ENCODE measurements at places on chromosomes 7 and 10.

DNA sequence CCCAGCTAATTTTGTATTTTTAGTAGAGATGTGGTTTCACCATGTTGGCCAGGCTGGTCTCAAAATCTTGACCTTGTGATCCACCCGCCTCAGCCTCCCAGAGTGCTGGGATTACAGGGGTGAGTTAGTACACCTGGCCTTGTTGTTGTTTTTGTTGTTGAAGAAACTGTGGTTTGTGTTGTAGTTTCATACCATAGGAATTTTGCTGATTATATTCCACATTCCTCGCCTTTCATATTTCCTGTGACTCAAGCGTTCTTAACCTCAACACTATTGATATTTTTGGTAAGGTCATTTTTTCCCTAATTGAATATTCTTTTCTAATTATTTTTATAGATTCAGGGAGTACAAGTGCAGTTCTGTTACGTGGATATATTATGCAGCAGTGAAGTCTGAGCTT lies 16.7 kb downstream of the LIPF start:
- DNase-seq, result no peak

- no peak for DNase-seq
These were observed 196.4 kb downstream of the SDHAF3 start for GRCh38 chr7:97313900-97314299.

GRCh38 chr7:14691034-14691433 lies 211.5 kb downstream of the DGKB start:
- no peak for DNase-seq

GRCh38 chr7:134444961-134445315 lies 14.0 kb downstream of the AKR1B1 start:
- no peak for DNase-seq

DNA sequence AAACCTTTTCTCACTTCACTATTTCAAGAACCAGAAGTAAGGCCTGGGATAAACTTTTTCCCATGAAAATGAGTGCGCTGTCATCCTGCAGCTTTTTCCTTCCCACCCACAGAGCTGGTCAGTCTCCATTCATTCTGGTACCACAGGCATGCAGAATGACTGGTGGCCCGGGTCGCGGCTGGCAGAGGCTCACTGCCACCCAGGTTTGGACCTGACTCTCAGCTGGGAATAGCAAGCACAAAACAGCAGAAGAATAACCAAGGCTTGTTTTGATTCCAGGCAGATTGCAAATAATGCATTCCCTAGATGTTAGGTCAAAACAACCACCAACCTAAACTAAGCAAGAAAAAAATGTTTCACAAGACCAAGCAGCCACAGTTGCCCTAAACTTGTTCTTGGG lies 190.5 kb upstream of the NRP1 start:
- DNase-seq, result no peak

DNA sequence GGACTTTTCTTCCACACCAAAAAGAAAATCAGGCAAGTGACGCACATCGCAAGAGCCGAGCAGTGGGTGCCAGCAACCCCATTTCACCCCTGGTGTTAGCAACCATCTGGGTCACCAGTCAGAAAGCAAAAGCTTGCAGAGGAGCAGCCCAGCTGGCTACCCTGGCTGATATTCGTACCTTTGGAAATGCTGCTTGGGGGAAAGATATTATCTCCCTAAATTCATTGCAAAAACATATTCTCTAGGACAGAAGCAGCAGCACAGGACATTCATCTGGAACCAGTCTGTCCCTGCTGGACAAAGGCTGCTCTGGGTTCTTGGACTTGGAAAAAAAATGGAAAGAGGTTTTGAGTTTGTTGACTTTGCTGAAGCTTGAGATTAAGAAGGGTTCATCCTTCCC lies 45.8 kb downstream of the ERLIN1 start:
- DNase-seq, result no peak

- no peak for DNase-seq
These were observed 75.2 kb downstream of the DNAJB6 start for GRCh38 chr7:157412021-157412443.

DNA sequence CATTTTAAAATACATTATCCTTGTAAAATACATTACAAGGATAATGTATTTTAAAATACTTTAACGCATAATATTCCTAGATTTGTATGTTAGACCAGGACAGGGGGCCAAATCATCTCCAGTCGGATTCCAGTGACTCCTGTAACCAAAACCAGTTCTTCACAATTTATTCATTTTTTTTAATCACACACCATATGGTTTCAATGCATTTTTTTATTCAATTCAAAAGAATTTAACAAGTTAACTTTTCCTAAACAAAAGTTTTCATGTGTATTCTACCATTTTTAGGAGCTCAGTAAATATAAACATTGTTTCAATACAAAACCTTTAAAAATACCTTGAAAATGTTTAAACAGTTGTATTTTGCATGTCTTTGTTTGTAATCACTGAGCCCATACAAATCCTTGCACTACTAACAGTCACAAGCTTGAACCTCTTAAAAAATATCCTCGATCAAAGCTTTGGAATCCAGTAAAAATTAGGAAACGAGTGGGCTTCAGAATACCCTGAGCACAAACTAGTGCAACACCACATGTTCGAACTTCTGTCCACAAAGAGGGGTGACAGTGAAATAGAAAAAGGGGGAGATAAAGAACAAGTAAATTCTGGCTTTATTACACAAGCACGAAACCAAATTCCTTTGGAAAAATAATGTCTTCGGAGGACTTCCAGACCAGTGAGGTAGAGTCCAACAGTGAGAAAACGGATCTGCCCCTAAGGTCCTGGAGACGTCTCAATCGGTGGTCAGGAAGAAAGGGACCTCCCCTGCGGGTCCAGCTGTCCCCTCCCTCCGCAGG lies 1.6 kb downstream of the CCDC71L start:
- no peak for DNase-seq

- DNase-seq, result no peak
These were observed 90.3 kb upstream of the CDK6 start for GRCh38 chr7:92926697-92927044.

- DNase-seq, result no peak
These were observed 20.1 kb downstream of the MYL10 start for GRCh38 chr7:101608772-101609713.

DNA sequence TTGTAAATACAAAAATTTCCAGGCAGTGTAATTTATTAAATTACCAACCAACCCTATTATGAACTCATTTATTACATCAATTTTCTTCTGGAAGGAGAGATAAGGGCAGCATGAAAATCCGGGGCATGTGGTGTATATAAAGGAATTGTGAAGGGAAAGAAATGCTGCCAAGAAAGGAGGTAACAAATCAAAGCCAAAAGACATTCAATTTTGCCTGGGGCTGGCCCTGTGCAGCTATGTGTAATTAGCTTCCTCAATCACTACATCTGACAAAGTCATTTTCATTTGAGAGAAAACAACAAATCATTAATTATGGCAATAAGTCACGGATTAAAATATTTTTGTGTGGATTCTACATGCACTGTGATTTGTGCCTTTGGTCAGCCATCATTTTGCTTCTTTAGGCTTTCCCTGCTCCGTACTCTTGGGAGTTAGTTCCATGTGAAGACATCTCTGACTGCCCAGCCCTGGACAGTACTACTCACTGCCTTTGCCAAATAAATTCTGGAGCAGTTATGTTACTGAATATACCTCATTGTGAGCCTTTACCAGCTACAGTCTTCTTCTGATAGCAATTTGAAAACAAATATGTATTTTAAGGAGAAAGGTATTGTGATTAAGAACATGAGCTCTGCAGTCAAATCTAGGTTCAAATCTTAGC lies 191.7 kb downstream of the RELN start:
- no peak for DNase-seq

GRCh38 chr7:112092306-112092705 lies 113.9 kb downstream of the DOCK4 start:
- DNase-seq, result no peak

- no peak for DNase-seq
These were observed 20.4 kb upstream of the INMT start for GRCh38 chr7:30731581-30731980.

- no peak for DNase-seq
These were observed 207.4 kb downstream of the DIP2C start for GRCh38 chr10:482051-482501.

DNA sequence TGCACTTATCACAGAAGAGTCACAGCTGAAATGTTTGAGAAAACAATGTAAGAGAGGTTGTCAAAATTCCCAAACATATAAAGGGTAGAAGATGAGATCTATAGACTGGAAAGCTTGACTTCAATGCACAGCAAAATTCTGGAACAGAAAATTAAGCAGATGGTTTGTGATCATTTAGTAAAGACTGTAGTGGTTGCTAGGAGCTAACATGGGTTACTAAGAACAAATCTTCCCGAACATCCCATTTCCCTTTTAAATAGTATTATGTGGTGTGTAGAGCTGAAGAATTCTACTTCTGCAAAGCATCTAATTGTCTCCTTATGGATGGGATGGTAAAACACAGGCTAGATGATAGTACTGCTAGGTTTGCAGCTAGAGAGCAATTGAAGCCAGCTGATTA lies 312.3 kb downstream of the CAMK1D start:
- DNase-seq, result no peak

GRCh38 chr7:22219036-22219435 lies 137.9 kb downstream of the RAPGEF5 start:
- no peak for DNase-seq

DNA sequence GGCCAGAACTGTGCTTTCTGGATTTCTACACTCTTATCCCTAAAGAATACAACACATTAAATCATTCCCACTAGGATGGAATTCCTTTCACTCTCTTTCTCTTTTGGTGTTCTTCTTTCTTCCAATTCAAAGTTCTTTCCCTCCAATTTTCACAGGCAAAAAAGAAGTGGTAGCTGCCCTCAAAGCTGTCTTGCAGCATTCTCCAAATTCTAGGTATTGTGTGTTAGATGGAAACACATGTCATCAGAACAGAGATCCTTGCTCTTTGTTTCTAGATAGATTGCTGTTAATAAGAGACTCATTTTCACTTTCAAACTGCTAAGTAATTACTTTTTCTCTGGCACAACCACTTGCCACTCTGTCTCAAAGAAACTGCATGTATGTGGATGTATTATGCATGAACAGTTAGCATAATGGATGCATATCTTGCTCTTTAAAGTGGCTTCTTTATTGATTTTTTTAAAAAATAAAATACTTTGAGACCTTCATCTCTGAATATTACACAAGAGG lies 31.0 kb downstream of the SHTN1 start:
- DNase-seq, result no peak

- no peak for DNase-seq
These were observed 88.3 kb downstream of the PTPRZ1 start for GRCh38 chr7:121961089-121961867.

GRCh38 chr7:82235713-82236112 lies 207.9 kb downstream of the CACNA2D1 start:
- no peak for DNase-seq

DNA sequence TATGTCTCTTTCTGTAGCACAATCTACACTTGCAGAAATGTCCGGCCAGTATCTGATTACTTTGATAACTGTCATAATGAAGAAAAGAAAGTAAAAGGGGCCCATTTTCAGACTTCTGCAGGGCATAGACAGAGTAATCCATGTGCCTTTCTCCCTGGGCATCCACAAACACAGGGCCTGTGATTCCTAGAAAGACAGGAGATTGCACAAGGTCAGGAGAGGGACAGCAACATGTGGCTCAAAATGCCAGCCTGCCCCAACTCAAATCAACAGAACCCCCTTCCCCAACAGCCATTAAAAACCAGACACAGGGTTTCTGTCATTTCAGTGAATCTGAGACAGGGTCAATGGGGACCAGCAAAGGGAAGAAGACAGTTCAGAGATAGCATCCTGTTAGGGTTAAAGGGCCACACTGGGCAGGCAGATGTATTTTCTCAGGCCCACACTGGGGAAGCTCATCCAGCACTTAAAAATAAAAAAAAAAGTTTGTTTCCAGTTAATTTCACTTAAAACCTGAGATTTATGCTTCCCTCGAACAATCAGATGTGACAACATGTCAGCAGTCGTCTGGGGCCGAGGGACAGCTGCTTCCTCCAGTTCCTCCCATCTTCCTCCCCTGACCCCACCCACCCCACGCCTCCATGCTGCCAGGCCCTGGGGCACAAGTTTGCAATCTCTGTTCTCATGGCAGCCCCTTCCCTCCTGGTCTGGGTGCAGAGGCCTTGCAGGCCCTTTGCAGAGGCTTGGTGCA lies 30.7 kb upstream of the ACSL5 start:
- DNase-seq, result no peak

DNA sequence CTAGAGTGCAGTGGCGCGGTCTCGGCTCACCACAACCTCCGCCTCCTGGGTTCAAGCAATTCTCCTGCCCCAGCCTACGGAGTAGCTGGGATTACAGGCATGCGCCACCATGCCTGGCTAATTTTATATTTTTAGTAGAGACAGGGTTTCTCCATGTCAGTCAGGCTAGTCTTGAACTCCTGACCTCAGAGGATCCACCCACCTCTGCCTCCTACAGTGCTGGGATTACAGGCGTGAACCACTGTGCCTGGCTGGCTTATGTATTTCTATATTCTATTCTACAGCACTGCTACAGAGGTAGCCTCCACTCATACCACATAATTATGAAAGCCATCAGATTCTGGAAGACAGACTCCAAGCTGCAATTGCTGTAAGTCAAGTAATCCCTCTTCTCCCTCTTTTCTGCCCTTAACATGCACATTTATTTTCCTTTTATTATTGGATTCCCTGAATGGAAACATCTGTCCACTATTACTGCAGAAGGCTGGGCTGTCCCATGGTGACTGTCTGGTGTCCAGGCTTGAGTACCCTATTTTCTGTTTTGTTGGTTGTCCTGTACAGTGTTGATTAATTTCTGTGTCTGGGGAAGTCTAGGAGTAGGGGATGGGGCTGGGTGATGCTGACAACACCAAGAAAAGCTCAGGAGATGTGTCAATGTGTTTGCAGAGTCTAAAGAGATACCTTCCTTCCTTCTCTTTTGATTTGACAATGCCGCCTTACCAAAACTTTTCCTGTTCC lies 5.8 kb upstream of the ZNF487 start:
- DNase-seq, result no peak

Measured in HL-60 (cell line).